ENCODE measurements at places on chromosomes 5 and 9. TPM values are rescaled to one million over a fixed set of nuclear protein-coding genes. Genes with fewer than 3 reads are reported as not detected.

DNA sequence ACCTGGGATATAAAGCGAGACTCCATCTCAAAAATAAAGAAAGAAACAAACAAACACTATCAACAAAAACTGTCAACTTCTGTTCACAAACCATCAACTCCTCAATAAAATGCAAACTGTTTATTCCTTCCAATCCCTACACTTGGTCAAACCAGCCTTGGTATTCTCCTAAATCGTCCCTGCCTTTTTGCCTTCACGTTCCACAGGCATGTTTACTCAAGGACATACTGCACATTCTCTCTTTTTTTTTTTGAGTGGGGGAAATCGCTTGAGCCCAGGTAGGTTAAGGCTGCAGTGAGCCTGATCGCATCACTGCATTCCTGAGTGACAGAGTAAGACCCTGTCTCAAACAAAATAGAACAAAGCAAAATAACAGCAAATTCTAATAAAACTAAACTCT, 13.0 kb downstream of the UBAP2 start:
- H3K4me3 ChIP-seq = no peak overlapping the region
- no peak for DNase-seq
- no peak overlapping the region for H3K27ac ChIP-seq
- H3K27me3 ChIP-seq = no peaks in the 10 kb centered on the region
- H3K4me1 ChIP-seq = peaks cover 8% of the 10 kb centered on the region

DNA sequence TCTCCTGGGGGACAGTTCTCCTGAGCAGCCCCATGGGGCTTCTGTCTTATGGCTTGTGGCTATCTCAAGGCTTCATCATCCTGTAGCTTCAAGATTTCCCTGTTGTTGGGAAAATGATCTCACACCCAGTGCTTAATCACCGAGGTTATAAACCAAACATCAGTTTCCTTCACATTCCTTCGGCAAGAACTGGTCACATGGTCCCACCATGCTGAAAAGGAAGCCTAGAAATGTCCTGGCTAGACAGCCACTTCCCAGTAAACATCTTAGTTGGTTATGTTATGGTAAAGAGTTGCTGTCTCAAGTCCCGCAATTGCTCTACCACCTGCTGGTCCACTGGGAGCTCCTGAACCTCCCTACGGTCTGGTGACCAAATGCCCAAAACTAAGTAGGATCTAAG, 66.0 kb downstream of the RAB3C start:
- H3K4me3 ChIP-seq = no peak overlapping the region
- no peaks in the 10 kb centered on the region for H3K4me1 ChIP-seq
- no peak overlapping the region for H3K27ac ChIP-seq
- DNase-seq = no peak
- no peaks in the 10 kb centered on the region for H3K27me3 ChIP-seq
- H3K36me3 ChIP-seq = no peaks in the 10 kb centered on the region

DNA sequence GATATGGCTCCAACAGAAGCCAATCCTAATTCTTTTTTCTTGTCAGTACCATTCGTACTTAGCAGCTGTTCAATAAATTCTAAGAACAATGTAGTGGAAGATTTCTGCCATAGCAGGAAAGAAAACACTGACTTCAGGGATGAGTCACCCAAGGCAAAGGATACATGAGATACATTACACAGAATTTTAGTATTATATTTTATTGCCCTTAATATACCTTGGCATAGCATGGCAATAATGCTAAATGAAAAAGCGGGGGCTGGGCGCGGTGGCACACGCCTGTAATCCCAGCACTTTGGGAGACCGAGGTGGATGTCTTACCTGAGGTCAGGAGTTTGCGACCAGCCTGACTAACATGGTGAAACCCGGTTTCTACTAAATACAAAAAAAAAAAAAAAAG, 619.1 kb upstream of the DAB2 start:
- no peaks in the 10 kb centered on the region for H3K27me3 ChIP-seq
- H3K36me3 ChIP-seq = no peaks in the 10 kb centered on the region
- H3K4me3 ChIP-seq = no peak overlapping the region
- no peak overlapping the region for H3K27ac ChIP-seq
- DNase-seq = no peak
- peaks cover 9% of the 10 kb centered on the region for H3K4me1 ChIP-seq

DNA sequence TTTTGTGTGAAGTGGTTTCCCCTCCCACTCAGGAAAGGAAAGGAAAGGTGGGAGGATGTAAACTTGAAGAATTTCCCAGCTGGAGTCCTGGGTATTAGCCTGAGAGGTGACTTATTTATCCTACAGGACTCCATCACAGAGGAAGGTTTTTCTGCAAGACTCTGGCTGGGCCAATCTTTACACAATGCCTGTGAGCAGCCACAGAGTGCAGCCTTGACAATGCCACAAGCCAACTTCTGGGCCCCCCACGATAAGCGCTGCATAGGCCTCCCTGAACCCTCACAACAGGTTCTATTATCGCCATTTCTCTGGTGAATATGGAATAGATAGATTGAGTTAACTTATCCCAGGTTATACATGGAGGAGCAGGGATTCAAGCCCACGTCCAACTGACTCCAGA, 12.4 kb downstream of the TTC39B start:
- H3K4me1 ChIP-seq = peaks cover 76% of the 10 kb centered on the region
- peak overlapping the region; percentile 27 for H3K4me3 ChIP-seq
- DNase-seq = no peak
- H3K36me3 ChIP-seq = peaks cover 28% of the 10 kb centered on the region
- H3K27ac ChIP-seq = peak overlapping the region; percentile 74

- no peak overlapping the region for H3K4me3 ChIP-seq
- H3K4me1 ChIP-seq = peaks cover 8% of the 10 kb centered on the region
- no peak overlapping the region for H3K27ac ChIP-seq
- no peaks in the 10 kb centered on the region for H3K27me3 ChIP-seq
- no peak for DNase-seq
- peaks cover 91% of the 10 kb centered on the region for H3K36me3 ChIP-seq
Observed at GRCh38 chr5:116315531-116315930, 230.7 kb downstream of the COMMD10 start.

DNA sequence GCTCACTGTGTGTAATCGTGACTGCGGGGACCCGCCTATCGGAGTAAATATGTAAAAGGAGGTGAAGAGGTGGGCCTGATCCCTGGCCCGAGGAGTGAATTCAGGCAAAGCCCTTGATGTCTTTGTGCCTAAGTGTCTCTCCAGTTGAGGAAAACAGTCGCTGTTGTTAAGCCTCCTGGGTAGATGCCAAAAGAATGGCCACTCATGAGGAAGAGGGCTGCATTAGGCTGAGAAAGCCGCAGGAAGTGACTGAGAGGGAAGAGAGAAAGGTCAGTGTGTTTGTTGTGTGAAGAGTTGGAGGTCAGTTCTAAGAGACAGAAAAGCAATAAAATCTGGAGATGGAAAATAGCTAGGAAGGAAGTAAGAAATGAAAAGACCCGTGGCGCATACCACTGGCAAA, 35.8 kb upstream of the PIP5K1B start:
- DNase-seq = no peak
- no peaks in the 10 kb centered on the region for H3K4me1 ChIP-seq
- no peak overlapping the region for H3K27ac ChIP-seq
- H3K27me3 ChIP-seq = no peaks in the 10 kb centered on the region
- no peaks in the 10 kb centered on the region for H3K36me3 ChIP-seq

DNA sequence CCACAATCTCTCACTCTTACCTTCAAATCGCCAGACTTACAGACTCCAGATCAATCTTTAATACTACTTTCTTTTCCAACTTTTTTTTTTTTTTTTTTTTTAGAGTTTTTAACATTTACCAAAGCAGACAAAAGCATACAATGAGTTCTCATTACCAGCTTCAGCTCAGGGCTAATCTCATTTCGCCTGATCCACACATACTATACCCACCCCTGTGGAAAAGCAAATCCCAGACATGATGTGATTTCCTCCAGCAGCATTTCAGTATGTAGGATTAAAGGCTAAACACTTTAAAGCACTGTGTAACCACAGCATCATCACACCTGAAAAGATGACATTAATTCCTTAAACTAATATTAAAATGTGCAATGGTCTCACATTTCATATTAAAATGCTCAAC, 138.8 kb upstream of the RETREG1 start:
- H3K4me3 ChIP-seq = no peak overlapping the region
- H3K27ac ChIP-seq = no peak overlapping the region
- H3K27me3 ChIP-seq = no peaks in the 10 kb centered on the region
- peaks cover 8% of the 10 kb centered on the region for H3K4me1 ChIP-seq

GRCh38 chr5:128462330-128462729, 75.7 kb downstream of the FBN2 start:
- H3K27ac ChIP-seq = no peak overlapping the region
- no peak for DNase-seq
- H3K4me3 ChIP-seq = no peak overlapping the region
- no peaks in the 10 kb centered on the region for H3K36me3 ChIP-seq

DNA sequence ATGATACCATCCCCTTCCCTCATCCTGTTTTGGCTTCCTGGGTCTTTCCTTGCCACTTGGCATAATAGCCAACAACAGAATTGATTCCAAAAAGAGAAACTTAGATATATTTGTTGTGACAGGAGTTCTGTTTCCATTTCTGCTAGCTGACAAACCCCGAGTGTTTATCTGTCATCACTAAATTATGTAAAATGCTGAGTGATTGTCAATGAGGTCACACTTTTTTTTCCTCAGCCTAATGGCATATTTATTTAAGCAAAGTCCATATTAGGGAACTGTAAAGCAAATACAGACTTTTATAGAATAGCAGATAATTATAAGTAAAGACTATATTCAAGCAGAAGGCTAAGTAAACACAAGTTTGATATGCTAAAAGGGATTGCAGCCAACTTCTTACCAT, 64.0 kb downstream of the RGS7BP start:
- DNase-seq = no peak
- no peaks in the 10 kb centered on the region for H3K36me3 ChIP-seq
- no peaks in the 10 kb centered on the region for H3K27me3 ChIP-seq

DNA sequence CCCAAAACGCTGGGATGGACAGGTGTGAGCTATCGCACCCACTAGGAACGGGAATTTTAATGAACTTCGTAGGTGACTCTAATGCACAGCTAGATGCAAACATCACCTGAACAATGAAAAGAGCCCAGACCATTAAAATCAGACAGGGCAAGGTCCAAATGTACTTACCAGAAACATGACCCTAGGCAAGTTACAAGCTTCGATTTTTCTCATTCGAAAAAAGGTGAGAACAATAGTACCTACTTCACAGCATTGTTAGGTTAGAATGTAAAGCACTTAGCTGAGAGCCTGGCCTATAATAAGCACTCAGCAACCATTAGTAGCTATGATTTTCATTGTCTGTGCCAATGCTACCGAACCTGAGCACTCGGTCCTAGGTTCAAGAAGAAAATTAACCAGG, 5.8 kb upstream of the KLHL3 start:
- no peaks in the 10 kb centered on the region for H3K27me3 ChIP-seq
- no peak overlapping the region for H3K27ac ChIP-seq
- peaks cover 5% of the 10 kb centered on the region for H3K36me3 ChIP-seq
- H3K4me1 ChIP-seq = peaks cover 7% of the 10 kb centered on the region
- no peak for DNase-seq
- no peak overlapping the region for H3K4me3 ChIP-seq

- peaks cover 26% of the 10 kb centered on the region for H3K4me1 ChIP-seq
- DNase-seq = no peak
- H3K27me3 ChIP-seq = no peaks in the 10 kb centered on the region
- H3K27ac ChIP-seq = no peak overlapping the region
- H3K36me3 ChIP-seq = no peaks in the 10 kb centered on the region
- no peak overlapping the region for H3K4me3 ChIP-seq
Observed at GRCh38 chr5:16519435-16519834, 53.8 kb upstream of the ZNF622 start.

DNA sequence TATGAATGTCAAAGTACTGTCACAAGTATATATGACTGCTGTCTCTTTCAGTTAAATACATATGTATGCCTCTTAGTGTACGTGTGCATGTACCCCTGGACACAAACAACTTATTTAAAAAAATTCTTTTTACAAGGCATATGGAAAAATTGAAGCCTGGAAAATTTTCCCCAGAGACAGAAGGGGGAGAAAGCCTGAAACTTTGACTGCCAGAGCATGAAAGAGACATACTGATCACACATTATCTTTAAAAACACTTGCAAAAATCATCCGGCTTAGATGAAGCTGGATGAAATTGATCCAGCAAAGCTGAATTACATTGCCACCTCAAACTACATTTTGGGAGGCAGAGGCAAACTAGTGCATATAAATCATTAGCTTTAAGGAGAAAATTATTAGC, 88.0 kb upstream of the NFIB start:
- H3K4me1 ChIP-seq = no peaks in the 10 kb centered on the region
- no peak overlapping the region for H3K4me3 ChIP-seq
- H3K36me3 ChIP-seq = no peaks in the 10 kb centered on the region
- no peak for DNase-seq

GRCh38 chr5:98899456-98899855, 29.4 kb downstream of the CHD1 start:
- H3K27ac ChIP-seq = no peak overlapping the region
- peaks cover 43% of the 10 kb centered on the region for H3K36me3 ChIP-seq
- H3K4me1 ChIP-seq = peaks cover 20% of the 10 kb centered on the region
- no peak overlapping the region for H3K4me3 ChIP-seq

DNA sequence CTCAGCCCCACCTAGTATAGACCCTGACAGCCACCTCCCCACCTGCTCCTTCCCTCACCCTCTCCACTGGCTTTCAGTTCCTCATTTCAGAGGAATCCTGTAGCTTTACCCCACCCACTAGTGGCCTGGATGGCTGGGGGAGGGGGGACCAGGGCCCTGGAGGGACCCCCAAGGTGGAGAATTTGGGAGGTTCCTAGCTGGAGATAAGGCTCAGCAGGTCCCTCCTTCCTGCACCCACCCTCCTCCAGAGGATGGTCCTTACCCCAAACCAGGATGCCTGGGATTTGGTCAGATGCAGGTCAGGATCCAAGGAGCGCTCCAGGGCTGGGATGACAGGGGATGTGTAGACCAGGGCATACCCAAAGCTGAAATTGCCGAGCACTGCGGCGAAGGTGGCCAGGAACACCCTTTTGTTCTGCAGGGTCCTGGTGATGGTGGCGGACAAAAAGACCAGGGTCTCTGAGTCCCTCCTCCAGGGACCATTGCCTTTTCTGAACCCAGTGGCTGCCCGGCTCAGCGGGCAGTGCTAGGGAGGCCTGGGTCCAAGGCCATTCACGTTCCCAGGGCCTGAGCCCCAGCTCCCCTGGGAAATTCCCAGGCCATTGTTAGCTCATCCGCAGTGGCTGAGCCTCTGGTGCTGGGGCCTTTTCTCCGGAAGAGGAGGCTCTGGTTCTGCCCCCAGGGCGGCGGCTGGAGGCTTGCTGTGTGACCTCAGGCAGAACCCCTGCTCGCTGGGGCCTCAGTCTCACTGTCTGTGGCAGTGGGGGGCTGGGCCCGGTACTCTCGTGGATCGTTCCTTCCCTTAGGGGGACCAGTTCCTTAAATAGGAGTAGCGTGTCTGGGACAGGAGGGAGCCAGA, 678 bp downstream of the SLC2A6 start:
- peak; percentile 22 for DNase-seq
- peak overlapping the region; percentile 46 for H3K4me3 ChIP-seq
- no peak overlapping the region for H3K27ac ChIP-seq

GRCh38 chr5:179273073-179273435, 72.2 kb downstream of the ADAMTS2 start:
- no peaks in the 10 kb centered on the region for H3K27me3 ChIP-seq
- H3K4me1 ChIP-seq = no peaks in the 10 kb centered on the region
- DNase-seq = no peak
- no peaks in the 10 kb centered on the region for H3K36me3 ChIP-seq

PALM2AKAP2 gene
- not detected for total RNA-seq

DCTN4 gene
- total RNA-seq = 32.2 TPM

CD72 gene
- 9.4 TPM for total RNA-seq

DBN1 gene
- 15.9 TPM for total RNA-seq

DOCK8 gene
- total RNA-seq = 140 TPM

FBXW5 gene
- 66.8 TPM for total RNA-seq

LURAP1L gene
- total RNA-seq = not detected
